ENCODE measurements at places on chromosomes 7 and 10.
A peak's percentile ranks its signal among the peaks of the same experiment; 100 is the strongest.

- DNase-seq: no peak
Measured at GRCh38 chr7:44621034-44621749, 14.8 kb downstream of the OGDH start.

DNA sequence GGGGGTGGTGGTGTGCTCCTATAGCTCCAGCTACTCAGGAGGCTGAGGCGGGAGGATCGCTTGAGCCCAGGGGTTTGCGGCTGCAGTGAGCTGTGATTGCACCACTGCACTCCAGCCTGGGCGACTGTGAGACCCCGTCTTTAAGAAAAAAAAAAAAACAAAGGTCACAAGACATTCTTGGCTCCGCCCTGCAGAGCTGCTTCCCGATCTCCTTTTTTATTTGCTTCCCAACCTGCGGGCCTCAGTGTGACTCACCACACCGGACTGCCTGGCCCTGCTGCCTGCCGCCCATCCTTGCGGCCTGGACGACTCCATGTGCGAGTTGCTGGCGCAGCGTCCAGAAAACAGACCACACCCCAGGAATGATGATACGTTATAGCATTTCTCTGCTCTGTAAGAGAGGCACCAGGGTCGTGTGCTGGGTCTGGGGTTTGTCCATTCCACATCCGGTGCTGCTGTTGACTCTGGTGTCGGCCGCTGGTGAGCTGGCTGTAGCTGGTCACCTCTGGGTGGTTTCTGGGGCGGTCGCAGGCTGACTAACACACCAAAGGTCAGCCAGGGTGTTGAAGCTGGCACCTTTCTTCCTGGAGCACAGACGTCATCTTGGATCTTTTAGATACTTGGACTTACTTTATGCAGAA is 123.6 kb downstream of the TCF7L2 start:
- no peak for DNase-seq

- DNase-seq: no peak
Measured at GRCh38 chr10:69172241-69172982, 7.6 kb upstream of the SUPV3L1 start.

DNA sequence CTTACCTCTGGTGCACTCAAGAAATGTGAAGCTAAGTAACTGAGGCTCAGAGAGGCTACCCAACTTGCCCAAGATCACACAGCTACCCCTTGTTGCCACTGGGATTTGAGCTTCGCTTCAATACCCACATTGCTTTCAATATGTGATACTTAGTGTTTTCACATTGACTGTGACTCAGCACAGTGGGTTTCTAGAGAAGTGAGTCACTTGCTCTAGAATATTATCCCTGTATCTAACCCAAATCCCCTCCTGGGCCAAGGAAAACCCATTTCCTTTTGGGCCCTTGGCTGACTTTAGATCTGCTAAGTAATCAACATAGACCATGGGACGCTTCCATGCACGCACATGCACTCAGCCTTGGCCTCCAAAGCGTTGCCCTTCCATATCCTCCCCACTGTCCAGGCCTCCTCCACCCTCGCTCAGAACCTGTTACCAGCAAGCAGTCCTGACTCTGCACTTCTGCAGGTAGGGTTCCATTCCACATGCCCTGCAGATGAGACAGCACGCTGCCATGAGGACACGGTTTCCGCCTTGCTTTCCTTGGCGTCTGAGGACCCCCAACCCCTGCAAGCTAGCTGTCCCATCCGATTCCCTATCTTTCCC is 87.7 kb upstream of the CHST15 start:
- no peak for DNase-seq

- DNase-seq: no peak
Measured at GRCh38 chr10:88830643-88831268, 20.9 kb downstream of the ANKRD22 start.

GRCh38 chr7:30846378-30846777 is 65.3 kb upstream of the AQP1 start:
- DNase-seq: peak; percentile 79

DNA sequence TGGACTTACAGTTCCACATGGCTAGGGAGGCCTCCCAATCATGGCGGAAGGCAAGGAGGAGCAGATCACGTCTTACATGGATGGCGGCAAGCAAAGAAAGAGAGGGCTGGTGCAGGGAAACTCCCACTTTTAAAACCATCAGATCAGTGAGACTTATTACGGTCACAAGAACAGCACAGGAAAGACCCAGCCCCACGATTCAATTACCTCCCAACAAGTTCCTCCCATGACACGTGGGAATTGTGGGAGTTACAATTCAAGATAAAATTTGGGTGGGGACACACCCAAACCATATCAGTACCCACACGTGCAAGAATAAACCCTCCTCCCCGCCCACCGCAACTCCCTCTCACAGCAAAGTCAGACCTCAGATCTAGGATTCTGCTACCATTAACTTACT is 4.5 kb upstream of the AIFM2 start:
- DNase-seq: no peak

DNA sequence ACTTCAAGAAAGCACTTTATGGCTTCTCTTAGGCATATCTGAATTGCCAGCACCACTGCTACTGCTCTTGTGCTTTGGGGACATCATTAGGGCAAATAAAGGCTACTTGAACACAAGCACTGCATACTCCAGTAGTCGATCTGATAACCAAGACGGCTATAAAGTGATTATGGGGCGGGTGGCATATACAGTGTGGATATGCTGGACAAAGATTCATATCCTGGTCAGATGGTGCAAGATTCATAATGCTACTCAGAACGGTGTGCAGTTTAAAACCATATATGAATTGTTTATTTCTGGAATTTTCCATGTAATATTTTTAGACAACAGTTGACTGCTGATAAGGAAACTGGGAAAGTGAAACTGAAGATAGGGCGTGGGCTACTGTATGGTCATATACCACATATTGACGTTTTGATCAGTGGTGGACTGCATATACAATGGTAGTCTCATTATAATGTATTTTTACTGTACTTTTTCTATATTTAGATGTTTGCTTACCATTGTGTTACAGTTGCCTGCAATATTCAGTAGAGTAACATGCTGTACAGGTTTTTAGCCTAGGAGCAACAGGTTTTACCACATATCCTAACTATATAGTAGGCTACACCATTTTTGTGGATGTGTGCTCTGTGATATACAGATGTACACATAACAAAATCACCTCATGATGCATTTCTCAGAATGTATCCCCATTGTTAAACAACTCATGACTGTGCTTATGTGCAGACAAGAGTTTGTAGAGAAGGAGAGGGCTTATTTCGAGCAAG is 15.2 kb downstream of the ANLN start:
- no peak for DNase-seq

- no peak for DNase-seq
Measured at GRCh38 chr10:50431791-50432190, 180.5 kb upstream of the ASAH2 start.

GRCh38 chr10:33965795-33966581 is 631.5 kb upstream of the NRP1 start:
- DNase-seq: no peak

DNA sequence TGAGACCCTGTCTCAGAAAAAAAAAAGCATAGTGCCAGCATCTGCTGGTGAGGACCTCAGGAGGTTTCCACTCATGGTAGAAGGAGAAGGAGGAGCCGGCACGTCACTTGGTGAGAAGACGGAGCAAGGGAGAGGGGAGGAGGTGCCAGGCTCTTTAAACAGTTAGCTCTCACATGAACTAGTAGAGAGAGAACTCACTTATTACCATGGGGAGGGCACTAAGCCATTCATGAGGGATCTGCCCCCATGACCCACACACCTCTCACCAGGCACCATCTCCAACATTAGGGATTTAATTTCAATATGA is 62.9 kb upstream of the VKORC1L1 start:
- DNase-seq: no peak

DNA sequence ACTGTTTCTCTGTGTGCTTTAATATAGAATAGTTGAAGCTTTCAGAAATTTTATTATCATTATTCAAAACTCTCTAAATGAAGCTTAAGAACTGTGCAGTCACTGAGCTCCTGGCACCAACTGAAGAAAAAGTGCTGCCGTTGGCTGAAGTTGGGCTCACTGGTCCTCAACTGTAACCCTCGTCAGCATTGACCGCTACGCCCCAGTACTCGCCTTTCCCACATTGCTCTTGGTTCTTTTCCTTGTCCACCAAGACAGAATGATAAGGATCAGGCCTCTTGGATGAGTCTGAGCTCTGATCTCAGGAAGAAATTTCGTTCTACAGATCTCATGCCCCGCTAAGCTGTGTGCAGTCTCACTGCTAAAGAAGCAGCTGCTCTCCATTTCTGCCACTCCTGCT is 7.9 kb upstream of the TAF3 start:
- no peak for DNase-seq

GRCh38 chr10:43598446-43598845 is 7.8 kb upstream of the ZNF485 start:
- no peak for DNase-seq

DNA sequence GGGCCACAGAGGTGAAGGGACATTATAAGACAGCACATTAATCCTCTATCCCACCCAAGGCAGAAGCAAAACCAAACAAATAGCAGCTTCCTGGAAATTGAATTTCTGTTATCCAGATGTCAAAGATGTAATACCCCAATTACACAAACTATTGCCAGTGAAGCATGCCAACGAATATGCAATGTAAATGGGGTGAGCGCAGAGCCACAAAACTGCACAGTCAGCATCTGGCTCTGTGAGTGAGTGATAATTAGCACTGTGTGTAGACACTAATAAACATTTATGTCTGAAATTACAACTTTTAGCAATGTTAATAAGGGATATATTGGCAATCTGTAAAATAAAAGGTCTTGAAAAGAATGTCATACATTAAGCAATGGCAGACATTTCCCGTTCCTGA is 3.2 kb downstream of the BEND7 start:
- no peak for DNase-seq

- no peak for DNase-seq
Measured at GRCh38 chr7:152969335-152969734, 209.8 kb downstream of the ACTR3B start.

GRCh38 chr10:1163204-1163660 is 107.0 kb downstream of the WDR37 start:
- no peak for DNase-seq

GRCh38 chr7:80411621-80412020 is 100.2 kb downstream of the GNAT3 start:
- DNase-seq: no peak

DNA sequence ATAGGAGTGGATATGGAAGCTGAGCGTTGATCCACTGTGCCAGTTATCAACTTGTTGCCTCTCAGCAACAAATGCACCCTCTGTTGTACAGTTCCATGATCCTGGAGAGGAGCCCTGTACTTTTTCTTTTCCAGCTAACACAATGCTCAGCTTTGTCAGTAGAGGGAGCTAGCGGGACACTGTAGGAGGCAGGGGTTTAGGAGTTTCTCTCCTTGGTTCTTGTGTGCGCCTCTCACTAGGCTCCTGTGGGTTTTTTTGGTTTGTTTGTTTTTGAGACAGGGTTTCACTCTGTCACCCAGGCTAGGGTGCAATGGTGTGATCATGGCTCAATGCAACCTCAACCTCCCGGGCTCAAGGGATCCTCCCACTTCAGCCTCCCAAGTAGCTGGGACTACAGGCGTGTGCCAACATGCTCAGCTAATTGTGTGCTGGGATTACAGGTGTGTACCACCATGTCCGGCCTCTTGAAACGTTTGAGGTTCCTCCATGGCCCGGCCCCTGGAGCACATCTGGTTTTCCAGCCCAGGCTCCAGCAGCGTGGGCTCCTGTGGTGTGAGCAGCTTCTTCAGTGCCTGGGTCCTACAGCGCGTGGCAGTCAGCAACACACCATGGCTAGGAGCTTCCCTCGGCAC is 12.0 kb upstream of the MARVELD1 start:
- DNase-seq: no peak

DNA sequence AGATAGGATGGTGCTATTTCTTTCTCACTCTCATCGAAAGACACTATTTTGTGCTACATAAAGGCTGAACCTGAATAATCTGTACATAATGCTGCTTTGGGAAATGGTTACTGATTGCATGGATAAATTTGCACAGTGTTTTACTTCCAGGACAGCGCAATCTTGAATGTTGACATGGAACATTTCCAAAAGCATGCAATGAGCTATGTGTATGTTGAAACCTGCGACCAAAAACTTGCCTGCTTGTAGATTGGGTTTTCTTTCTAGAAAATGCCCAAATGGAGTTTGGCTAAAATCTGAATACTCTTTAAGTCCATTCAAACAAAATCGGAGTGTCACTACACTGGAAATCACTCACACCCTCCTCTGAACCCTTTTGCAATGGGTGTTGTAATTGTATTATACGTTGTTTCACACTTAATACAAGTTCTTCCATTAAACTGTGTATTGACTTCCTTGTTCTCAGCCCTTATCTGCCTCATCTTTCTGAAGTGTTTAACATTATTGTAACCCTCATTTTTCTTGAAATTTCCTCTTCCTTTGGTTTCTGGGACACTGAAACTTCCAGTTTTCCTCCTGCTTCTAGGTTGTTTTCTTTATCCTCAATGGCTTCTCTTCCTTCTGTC is 73.7 kb upstream of the CAPZA2 start:
- peak; percentile 83 for DNase-seq

- no peak for DNase-seq
Measured at GRCh38 chr7:115749924-115750323, 280.6 kb downstream of the TFEC start.

GRCh38 chr10:69237528-69238159 is 17.5 kb downstream of the HKDC1 start:
- DNase-seq: no peak

DNA sequence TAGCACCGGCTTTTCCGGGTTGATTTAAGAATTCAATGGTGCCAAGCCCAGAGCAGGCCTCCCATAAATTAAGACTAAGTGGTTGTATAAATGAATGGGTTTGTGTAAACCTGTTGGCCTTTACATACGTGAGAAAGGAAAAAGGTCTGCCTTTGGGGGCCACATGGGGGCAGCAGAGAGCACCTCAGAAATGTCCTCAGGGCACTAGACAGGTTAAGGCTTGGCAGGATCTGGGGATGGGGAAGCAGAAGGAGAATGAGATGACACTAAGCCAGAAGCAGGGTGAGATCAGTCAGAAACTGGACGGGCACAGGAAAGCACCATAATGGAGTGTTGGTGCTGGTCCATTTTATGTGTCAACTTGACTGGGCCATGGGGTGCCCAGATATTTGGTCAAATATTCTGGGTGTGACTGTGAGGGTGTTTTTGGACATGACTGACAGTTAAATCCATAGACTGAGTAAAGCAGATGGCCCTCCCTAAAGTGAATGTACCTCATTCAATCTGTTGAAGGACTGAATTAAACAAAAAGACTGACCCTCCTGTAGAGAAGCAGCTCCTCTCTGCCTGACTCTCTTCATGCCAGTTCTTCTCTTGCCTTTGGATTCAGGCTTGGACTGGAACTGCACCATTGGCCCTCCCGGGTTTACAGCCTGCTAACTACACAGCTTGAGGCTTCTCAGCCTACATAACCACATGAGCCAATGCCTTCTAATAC is 58.9 kb downstream of the FRMPD2 start:
- DNase-seq: peak; percentile 43

GRCh38 chr7:71558806-71559613 is 427.1 kb downstream of the GALNT17 start:
- DNase-seq: no peak

DNA sequence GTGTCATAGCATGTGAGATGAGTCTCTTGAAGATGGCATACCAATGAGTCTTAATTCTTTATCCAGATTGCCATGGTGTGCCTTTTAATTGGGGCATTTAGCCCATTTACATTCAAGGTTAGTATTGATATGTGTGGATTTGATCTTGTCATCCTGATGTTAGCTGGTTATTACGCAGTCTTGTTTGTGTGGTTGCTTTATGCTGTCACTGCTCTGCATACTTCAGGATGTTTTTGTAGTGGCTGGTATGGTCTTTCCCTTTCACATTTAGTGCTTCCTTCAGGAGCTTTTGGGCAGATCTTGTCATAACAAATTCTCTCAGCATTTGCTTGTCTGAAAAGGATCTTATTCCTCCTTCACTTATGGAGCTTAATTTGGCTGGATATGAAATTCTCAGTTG is 16.5 kb downstream of the FAM25A start:
- no peak for DNase-seq

All from LNCaP clone FGC (cell line).